ENCODE measurements at places on chromosomes 5 and 9. TPM values are rescaled to one million over a fixed set of nuclear protein-coding genes. Genes with fewer than 3 reads are reported as not detected.
A peak's percentile ranks its signal among the peaks of the same experiment; 100 is the strongest.

DNA sequence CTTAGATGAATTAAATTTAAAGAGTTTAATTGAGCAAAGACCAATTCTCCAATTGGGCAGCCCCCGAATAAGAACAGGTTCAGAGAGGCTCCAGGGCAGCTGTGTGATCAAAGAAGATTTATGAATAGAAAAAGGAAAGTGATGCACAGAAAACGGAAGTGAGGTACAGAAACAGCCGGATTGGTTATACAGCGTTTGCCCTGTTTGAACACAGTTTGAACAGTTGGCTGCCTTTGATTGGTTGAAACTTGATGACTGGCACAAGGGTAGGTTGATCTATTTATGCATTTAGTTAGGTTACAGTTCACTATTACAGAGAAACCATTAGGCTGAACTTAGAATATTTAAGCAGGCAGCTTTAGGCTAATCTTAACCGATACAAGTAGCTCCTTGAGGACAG lies 29.5 kb downstream of the NIM1K start:
- DNase-seq: no peak

INSL6 gene
- total RNA-seq: not detected

DNA sequence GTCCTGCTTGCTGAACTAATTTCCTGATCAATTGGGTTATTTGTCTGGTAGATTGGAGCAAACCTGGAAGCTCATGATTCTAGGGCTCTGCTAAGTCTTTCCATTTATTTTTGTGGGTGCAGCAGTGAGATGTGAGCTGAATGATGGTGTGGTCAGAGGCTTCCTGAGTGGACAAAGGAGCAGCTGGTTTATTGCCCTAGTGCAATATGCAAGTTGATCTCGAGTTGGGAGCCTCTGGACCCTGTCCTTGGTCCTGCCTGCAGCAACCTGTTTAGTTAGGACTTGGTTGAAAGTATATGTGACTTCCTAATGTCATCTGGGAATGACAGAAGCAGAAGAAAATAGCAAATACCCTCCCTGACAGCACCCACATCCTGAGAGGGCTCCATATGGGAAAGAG lies 4.2 kb upstream of the UNC5A start:
- DNase-seq: no peak

TAF11L13 gene
- not detected for total RNA-seq

NME5 gene
- 6.7 TPM for total RNA-seq

TMEM174 gene
- not detected for total RNA-seq

DNA sequence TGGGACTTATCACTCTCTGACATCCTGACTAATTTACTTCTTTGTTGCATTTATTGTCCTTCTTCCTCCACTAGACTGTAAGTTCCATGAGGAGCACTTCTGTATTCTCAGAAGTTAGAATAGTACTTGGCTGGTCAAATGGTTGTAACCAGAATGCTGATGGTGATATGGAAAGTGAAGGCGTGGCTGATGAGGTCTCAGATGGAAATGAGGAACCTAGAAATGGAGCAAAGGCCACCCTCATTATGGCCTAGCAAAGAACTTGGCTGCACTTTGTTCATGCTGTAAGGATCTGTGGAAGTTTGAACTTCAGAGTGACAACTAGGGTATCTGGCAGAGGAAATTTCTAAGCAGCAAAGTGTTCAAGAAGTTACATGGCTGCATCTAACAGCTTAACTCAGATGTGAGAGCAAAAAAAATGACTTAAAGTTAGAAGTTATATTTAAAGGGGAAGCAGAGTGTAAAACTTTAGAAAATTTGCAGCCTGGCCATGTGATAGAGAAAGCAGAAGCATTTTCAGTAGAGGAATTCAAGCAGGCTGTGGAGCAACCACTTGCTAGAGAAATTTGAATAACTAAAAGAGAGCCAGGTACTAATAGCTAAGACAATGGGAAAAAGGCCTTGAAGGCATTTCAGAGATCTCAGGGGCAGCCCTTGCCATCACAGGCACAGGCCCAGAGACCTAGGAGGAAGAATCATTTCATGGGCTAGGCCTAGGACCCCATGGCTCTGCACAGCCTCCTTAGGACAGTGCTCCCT lies 14.9 kb upstream of the SLC22A5 start:
- DNase-seq: no peak

DNA sequence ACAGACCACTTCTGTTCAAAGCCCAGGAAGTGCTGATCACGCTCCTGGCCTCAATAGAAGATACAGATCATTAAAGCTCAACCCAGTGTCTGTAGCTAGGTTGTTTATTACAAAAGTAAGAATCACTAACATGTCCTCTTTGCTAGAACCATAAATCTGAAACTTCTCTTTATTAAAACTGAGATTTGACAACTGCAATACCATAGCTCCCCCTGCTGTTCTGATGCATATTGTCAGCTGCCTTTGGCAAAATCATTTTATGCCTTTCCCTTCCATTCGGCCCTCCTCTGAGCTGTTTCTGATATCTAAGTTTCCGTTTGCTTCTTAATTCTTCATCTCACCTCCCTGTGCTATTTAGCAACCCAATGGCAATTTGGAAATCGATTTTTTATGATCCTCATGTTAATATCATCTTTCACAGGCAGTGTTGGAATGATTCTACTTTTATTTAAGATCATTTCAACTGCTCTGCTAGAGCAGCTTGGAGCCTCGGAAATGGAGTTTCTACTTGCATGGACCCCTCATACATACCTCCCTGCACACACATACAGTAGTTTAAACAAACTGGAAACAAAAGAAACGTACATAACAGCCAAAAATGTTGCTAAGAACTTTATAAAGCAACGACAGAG lies 998.8 kb downstream of the MAT2B start:
- peak; percentile 42 for DNase-seq

- DNase-seq: no peak
These were observed 7.2 kb downstream of the NACC2 start for GRCh38 chr9:136087741-136088480.

DNA sequence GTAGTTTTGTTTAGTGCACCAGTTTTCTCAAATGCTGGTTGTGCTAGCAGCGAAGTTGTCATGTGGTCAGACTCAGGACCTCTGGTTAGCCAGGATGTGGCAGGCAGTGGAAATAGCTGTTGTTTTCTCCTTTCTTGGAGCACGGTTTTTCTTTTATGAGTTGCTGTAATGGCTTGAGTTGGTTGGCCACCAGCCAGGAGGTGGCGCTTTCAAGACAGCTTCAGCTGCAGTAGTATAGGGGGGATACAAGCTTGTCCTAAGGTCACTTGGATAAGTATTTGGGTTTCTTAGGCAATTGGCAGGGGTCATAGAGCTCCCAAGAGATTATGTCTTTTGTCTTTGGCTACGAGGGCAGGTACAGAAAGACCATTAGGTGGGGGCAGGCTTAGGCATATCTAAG lies 274.2 kb upstream of the TARS1 start:
- DNase-seq: no peak

GRCh38 chr5:172633403-172633970 lies 7.6 kb upstream of the NEURL1B start:
- no peak for DNase-seq

DNA sequence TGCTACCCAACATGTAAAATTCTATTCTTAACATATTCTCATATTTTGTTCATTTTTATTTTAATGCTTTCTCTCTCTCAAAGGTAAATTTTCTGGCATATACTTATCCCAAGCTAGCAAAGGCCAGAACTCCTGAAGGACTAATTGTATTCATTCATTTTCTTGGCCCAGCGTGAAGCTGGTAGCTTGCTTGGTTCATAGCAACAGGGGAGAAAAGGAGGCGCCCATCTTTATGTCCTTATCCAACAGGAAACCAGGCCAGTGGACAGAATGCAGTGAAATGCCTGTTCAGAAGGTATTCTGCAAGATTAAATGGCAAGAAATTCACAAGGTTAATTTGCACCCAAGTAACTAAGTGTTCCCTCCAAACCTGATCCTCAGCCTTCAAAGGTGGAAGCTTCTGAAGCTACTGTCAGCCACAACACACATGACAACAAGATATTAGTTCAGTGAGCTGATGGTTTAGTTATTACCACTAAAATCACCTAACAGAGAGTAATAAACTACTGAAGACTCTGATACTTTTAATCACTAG lies 5.6 kb downstream of the EFNA5 start:
- DNase-seq: no peak

STK32A gene
- total RNA-seq: 7.8 TPM

SIT1 gene
- 0.48 TPM for total RNA-seq

GRHPR gene
- 52.2 TPM for total RNA-seq

- no peak for DNase-seq
These were observed 2.0 kb downstream of the FBXL17 start for GRCh38 chr5:108379722-108380530.

TAF1L gene
- not detected for total RNA-seq

SLC6A3 gene
- total RNA-seq: not detected

GRCh38 chr5:149957855-149958254 lies 2.7 kb upstream of the SLC26A2 start:
- DNase-seq: no peak
